ENCODE measurements at places on chromosomes 7 and 10.

- DNase-seq = no peak
Measured at GRCh38 chr10:21624951-21625350, 90.9 kb downstream of the MLLT10 start.

DNA sequence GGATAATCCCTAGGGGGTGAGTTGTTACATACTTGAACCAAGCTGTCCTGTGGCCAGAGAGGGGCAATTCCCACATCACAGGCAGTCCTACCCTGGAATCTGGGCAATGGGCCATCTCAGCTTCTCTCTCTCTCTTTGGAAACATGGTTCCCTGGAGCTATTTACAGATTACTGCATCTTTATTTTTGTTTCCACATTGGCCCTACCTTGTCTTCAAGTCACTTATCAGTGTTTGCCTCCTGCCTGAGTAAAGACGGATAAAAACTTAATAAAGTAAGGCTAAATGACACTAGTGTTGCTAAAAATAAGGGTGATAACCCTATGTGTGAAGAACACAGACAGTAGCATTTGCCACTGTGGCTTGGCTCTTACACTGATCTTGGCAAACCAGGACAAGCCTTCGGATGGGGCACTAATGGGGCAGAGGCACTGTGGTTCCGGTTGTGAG, 228.2 kb downstream of the GFRA1 start:
- no peak for DNase-seq

DNA sequence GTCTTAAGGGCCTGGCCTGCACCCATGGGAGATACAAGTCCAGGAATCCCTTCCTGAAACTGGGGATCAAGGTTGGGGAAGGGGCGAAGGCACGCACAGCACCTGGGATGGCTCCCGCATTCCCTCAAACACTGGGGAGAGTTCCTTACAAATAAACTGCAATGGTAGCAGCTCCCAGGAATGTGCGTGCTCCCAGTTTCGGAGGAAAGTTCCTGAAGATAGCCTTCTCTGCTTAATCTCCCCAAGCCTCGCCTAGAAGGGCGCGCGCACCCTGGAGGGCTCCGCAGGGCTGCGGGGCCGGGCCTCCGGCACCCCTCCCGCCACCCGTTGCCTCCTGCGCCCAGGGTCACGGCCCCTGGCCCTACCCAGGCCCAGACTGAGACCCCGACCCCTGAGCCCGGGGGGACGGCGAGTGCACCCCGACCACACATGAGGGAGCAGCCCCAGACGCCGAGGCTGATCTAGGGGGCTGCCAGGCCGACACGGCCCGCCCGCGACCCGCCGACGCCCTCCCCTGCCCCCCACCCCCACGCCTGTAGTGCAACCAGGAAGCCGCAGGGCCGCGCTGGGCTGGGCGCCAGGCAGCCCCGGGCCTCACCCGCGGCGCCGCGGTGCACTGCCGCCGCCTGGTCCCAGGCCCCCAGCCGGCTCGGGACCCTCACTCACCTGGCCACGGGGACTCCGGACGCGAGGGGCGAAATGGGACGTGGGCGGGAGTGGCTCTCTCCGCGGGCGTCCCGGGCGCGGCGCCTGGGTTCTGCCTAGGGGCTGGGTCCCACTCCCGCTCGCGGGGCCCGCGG, 460 bp downstream of the ANXA11 start:
- DNase-seq = no peak

DNA sequence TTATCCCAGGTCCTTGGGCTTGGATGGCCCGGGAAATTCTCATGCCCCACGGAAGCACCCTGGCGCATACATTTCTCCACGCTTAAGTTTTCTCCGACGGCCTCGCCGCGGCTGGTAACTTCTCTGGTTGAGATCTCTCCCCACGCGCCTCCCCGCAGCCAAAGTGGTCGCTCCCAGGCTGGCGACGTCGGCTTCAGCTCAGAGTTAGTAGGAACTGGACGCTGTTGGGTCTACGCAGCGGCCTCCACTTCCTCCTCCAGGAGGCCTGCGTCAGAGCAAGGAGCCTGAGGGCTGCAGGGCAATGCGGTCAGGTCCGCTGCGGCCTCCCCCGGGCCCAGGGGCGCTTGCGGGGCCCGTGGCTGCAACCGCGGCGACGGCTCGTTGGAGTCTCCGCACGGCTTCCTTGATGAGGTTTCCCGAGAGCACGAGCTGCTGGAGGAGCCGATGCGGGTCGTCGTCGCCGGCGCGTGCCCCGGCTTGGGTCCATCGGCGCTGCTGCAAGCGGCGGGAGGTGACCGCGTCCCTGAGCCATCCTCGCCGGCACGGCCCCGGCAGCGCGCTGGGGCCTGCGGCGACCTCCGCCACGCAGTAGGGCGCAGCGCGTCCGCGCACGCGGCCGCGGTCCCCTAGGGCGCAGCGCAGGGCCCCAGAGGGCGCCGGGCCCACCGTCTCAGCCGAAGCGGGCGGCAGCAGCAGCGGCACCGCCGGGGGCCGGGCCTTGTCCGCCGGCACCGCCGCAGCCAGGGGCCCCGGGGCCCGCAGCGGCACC, 744 bp downstream of the FRAT2 start:
- no peak for DNase-seq

DNA sequence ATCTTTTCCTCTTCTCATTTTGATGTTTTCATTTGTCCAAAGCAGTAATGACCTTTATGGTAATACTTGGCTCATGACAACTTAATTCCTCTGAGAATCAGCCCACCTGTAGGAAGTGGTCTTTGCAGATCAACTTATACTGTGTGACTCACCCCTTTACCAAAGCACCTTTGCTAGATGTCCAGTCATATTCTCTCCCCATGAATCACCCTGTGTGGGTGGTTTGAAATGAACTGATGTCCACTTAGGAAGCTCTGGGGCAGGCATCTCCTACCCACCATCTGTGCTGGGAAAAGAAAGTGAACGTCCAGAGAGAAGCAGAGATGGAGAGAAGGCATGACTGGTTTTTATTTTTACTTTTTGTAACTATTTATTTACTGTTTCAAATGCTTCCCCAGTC, 410.3 kb downstream of the KIF20B start:
- DNase-seq = no peak

DNA sequence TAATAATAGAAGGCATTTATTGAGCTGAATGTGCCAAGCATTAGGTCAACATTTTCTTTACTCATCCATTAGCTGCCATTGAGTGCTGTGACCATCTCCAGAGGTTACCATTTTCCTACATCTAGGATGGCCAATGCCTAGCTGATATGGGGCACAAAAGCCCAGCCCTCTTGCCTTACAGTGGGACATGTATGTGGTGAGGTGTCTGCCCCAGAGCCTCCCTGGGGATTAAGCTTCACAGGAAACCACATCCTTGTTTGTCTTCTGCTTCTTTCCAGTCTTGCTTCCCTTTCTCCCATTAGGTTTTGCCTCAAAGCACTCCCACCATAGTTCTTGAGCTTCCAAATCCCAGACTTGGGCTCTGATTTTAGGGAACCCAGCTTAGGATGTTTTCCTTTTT, 258.7 kb downstream of the SORCS3 start:
- DNase-seq = no peak

GRCh38 chr7:76281006-76281705, 21.3 kb upstream of the HSPB1 start:
- DNase-seq = no peak

DNA sequence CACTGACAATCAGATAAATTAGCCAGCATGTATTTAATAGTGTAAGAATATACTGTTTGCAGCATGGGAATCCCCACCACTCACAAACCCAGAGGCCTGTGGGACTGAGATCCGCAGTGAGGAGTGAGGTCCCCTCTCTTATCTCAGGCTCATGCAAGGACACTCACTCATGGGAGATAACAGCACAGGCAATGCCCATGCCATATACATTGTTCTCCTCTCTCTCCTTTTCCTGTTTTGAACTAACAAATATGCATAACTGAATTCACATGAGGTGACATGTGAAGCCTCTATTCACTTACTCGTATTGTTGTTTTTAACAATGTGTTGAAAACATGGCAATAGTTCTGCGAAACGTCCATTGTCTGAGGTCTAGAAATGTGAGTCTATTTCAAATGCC, 230.5 kb downstream of the ARHGAP21 start:
- DNase-seq = no peak

- DNase-seq = no peak
Measured at GRCh38 chr10:17472481-17473227, 18.3 kb upstream of the ST8SIA6 start.

- DNase-seq = no peak
Measured at GRCh38 chr7:107480932-107481331, 11.1 kb downstream of the GPR22 start.

GRCh38 chr7:137798073-137798763, 48.6 kb downstream of the DGKI start:
- no peak for DNase-seq

DNA sequence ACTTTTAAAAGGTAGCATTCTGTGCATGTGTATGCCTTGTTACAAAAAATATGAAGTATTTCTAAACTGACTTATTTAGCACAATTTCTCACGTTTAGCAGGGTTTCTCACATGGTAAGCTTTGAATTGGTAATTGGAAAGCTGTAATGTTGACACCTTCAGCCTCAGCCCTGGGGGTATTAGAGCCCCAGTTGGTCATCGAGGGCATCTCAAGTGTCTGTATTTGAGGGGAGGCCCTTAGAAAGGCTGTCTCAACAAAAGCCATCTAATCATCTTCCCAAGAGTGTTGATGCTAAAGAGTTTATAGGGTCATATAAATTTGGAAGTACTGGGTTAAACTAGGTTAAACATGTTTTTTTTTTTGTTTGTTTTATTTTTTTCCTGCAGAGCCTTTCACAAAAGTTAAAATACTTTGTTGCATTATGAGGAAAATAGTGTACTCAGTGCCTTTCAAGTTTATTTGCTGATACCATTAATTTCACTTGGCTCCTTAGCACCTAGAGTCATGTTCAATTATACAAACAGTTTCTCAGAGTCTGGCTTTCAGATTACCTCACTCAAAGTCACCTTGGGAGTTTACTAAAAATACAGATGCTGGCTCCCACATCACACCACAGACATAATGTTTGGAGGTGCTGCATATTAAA, 134.0 kb downstream of the CD36 start:
- DNase-seq = no peak

GRCh38 chr10:114102256-114102655, 58.6 kb downstream of the ADRB1 start:
- no peak for DNase-seq

GRCh38 chr10:112767156-112767555, 182.9 kb upstream of the TCF7L2 start:
- no peak for DNase-seq

GRCh38 chr7:131506597-131506996, 49.8 kb downstream of the PODXL start:
- no peak for DNase-seq

DNA sequence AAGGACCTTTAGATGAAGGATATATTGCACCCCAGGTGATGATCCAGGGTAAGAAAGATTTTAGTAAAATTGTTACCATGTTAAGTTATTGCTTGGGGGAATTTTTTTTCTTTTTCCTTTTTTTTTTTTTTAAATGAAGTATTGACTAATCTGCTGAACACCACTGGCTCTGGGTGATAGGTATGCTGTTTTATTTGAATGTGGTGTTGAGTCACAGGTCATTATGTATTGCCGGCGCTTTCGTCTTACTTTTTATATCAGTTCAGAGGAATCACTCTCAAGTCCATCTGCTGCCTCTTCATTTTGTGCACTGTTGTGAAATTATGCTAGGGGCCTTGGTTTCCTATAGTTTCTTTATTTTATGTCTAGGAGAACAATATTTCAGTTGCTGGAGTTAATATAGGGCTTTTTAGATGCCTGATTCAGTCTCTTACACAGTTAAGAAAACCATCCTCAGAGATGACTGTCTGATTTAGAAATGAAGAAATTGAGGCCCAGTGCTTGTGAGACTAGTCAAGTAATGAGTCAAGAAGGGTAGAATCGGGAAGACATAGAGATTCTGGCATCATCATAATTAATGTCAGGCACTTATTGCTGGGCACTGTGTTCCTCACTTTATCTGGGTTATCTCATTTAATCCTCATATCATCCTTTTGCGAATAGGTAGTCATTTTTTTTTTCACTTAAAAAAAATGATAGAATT, 38.7 kb downstream of the NRF1 start:
- no peak for DNase-seq

- no peak for DNase-seq
Measured at GRCh38 chr7:151047976-151048815, at the start of gene ASIC3. Gene ASIC3 (plus strand): TSS chr7:151048531. CDS start chr7:151048886, 355 bp downstream.

All from SIG-M5 (cell line).